ENCODE measurements at places on chromosomes 5 and 9. TPM values are rescaled to one million over a fixed set of nuclear protein-coding genes. Genes with fewer than 3 reads are reported as not detected.

The ALDOB gene
- total RNA-seq, result not detected

The TIMD4 gene
- total RNA-seq, result not detected

The ACOT12 gene
- not detected for total RNA-seq

The SPINK13 gene
- not detected for total RNA-seq

The RPL37 gene
- 146 TPM for total RNA-seq

The HMGCR gene
- total RNA-seq, result 16.1 TPM

The TNFSF8 gene
- total RNA-seq, result 1.8 TPM

The IFNA13 gene
- total RNA-seq, result not detected

The FGFR4 gene
- 11.8 TPM for total RNA-seq

The SPEF2 gene
- 5.5 TPM for total RNA-seq

The GDA gene
- total RNA-seq, result 0.27 TPM

The ABO gene
- 0.99 TPM for total RNA-seq

The PCAT7 gene
- not detected for total RNA-seq

GRCh38 chr5:107384256-107384655 lies 286.5 kb downstream of the EFNA5 start:
- no peaks in the 10 kb centered on the region for H3K36me3 ChIP-seq
- H3K27ac ChIP-seq, result no peak overlapping the region
- DNase-seq, result no peak
- H3K4me1 ChIP-seq, result peaks cover 10% of the 10 kb centered on the region
- H3K4me3 ChIP-seq, result no peak overlapping the region
- no peaks in the 10 kb centered on the region for H3K27me3 ChIP-seq

- peaks cover 8% of the 10 kb centered on the region for H3K36me3 ChIP-seq
- no peaks in the 10 kb centered on the region for H3K27me3 ChIP-seq
- no peak overlapping the region for H3K4me3 ChIP-seq
- peak overlapping the region; percentile 40 for H3K27ac ChIP-seq
Observed at GRCh38 chr5:135392256-135392655, 6.8 kb downstream of the MACROH2A1 start.

DNA sequence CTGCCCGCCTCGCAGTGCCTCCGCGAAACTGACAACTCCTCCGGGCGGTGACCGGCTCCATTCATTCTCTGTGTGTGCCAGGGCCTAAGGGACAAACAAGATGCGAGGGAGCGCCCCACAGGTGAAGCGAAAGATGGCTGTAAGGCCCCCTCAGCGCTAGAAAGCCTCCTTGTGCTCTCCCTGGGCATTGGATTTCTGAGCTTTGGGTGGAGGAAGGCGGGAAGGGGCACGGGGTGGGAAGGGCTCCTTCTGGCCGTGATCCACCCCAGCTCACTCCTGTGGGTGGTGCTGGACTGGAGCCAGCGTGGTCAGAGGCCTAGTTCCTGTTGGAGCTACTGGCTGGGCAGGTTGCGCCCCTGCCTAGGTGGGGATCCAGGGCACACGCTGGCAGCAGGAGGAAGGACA lies 943 bp downstream of the GALNT12 start:
- DNase-seq, result peak; percentile 75
- peaks cover 49% of the 10 kb centered on the region for H3K4me1 ChIP-seq
- peak overlapping the region; percentile 64 for H3K4me3 ChIP-seq
- H3K36me3 ChIP-seq, result no peaks in the 10 kb centered on the region

DNA sequence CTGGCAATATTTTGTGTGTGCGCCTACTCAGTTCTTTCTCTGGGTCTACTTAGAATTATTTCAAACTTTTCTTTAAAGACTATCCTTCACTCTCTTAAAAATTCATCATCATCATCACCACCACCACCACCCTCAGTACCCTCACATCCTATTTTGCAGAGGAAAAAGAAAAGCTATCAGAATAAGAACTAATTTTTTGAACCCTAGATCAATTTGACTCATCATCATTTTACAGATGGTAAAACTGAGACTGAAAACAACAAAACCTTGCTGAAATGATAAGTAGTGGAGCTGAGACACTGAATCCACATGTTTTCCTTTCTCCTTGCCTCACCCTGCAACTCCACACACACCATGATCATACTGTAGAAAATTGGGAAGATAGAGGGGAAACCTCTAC lies 119.3 kb downstream of the SSBP2 start:
- H3K4me3 ChIP-seq, result no peak overlapping the region
- H3K27ac ChIP-seq, result no peak overlapping the region
- H3K36me3 ChIP-seq, result no peaks in the 10 kb centered on the region
- H3K4me1 ChIP-seq, result peaks cover 5% of the 10 kb centered on the region
- no peak for DNase-seq
- no peaks in the 10 kb centered on the region for H3K27me3 ChIP-seq

DNA sequence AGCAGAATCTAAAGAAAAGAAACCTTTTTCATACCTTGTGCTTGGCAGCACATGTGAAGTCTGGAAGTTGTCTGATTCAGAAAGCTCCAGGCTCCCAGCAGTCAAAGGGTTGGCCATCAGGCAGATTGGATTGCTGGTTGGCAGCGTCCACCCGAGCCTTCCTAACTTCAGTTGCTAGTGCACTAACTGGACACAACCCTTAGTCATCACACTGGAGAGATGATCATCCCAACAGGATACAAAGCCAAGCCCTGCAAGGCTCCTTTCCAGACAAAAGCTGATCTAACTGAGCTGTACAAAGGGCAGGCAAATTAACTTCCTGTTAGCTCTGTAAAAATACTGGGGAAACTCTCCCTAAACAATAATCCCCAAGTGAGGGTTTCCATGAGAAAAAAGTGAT lies 185.6 kb downstream of the SNX18 start:
- H3K4me1 ChIP-seq, result no peaks in the 10 kb centered on the region
- H3K27me3 ChIP-seq, result no peaks in the 10 kb centered on the region
- peak overlapping the region; percentile 63 for H3K27ac ChIP-seq
- no peak overlapping the region for H3K4me3 ChIP-seq
- DNase-seq, result peak; percentile 73

GRCh38 chr5:79209505-79209904 lies 26.4 kb upstream of the JMY start:
- no peak overlapping the region for H3K27ac ChIP-seq
- DNase-seq, result no peak
- no peaks in the 10 kb centered on the region for H3K27me3 ChIP-seq

GRCh38 chr5:79512049-79512448 lies 1.9 kb downstream of the HOMER1 start:
- no peak for DNase-seq
- no peaks in the 10 kb centered on the region for H3K4me1 ChIP-seq
- H3K27ac ChIP-seq, result peak overlapping the region; percentile 95
- H3K36me3 ChIP-seq, result no peaks in the 10 kb centered on the region

DNA sequence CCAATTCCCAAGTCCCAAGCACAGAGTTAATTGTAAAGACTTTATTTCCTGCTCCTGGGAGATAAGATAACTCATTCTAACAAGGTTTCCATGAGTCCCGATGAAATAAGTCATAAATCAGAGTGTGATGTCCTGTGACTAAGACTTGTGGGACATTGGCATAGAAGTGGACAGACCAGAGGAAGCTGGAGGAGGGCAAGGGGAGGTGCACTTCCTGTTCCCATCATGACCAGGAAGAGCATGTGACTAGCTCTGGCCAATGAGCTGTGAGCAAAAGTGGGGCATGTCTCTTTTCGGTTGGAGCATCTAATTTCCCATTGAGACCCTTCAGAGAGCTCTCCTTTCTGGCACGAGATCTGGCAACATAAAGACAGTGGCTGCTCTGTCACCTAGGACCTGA lies 100.4 kb downstream of the ZNF354C start:
- H3K4me3 ChIP-seq, result no peak overlapping the region
- H3K27ac ChIP-seq, result no peak overlapping the region
- peak; percentile 7 for DNase-seq
- no peaks in the 10 kb centered on the region for H3K4me1 ChIP-seq
- no peaks in the 10 kb centered on the region for H3K27me3 ChIP-seq
- H3K36me3 ChIP-seq, result peaks cover 6% of the 10 kb centered on the region

DNA sequence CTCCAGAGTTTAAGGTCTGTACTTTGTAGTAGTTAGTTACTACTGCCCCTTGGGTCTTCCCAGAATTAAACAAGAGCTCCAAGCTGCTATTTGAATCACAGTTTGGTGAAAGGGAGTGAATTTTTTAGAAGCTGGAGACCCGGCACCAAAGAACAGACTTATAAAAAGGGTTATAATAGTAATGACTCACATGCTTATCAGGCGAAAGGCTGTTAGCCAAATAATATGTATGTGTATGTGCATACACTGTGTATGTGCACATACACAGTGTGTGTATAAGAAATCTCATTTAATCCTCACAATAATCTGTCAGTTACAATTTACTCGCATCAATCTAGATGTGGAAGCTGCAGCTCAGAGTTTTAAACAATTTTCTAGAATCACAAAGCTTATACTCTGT lies 59.5 kb upstream of the ITGA1 start:
- no peak overlapping the region for H3K4me3 ChIP-seq
- H3K4me1 ChIP-seq, result peaks cover 33% of the 10 kb centered on the region
- no peaks in the 10 kb centered on the region for H3K36me3 ChIP-seq
- peak overlapping the region; percentile 82 for H3K27ac ChIP-seq

DNA sequence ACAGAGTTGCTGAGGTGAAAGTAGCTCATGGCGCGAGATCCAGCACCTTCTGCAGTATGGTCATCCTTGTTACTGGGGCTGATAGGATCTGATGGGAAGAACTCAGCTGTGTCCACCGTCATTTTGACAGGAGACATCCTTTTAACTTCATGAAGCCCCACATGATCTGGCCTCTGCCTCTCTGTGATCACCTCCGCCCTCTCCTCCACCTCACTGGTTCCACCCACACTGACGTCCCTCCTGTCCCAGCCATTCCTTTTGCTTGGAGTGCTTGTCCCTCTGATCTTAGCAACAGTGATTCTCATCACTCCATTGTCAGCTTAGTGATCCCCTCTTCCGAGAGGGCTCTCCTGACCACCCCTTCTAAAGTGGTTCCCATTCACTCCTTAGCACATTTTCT lies 25.8 kb downstream of the NEUROG1 start:
- no peak overlapping the region for H3K27ac ChIP-seq
- no peak for DNase-seq
- no peak overlapping the region for H3K4me3 ChIP-seq
- no peaks in the 10 kb centered on the region for H3K4me1 ChIP-seq

DNA sequence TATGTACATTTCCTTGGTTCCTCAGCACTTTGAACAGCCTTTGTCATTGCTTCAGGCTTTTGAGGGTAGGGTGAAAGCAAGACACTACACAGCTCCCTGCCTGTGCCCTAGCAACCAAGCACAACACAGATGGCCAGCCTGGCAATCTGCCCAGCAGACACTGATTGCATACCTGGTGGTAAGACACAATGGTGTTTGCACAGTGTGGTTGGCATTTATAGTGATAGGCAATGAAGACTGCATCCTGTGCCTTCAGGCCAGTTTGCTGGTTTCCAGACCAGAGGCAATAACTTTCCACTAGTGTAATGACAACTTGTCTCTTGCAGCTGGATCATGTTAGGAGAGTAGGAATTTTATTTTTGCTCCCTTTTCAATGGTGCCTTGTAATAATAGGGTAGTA lies 144.5 kb upstream of the TNC start:
- no peaks in the 10 kb centered on the region for H3K27me3 ChIP-seq
- no peak overlapping the region for H3K4me3 ChIP-seq
- H3K27ac ChIP-seq, result no peak overlapping the region
- peaks cover 18% of the 10 kb centered on the region for H3K4me1 ChIP-seq

GRCh38 chr9:137832191-137832700 lies 45.3 kb upstream of the CACNA1B start:
- H3K27me3 ChIP-seq, result no peaks in the 10 kb centered on the region
- no peak for DNase-seq
- no peak overlapping the region for H3K27ac ChIP-seq
- peaks cover 15% of the 10 kb centered on the region for H3K36me3 ChIP-seq
- H3K4me1 ChIP-seq, result no peaks in the 10 kb centered on the region
- H3K4me3 ChIP-seq, result no peak overlapping the region

- no peaks in the 10 kb centered on the region for H3K36me3 ChIP-seq
- no peak for DNase-seq
- H3K27ac ChIP-seq, result peak overlapping the region; percentile 17
- H3K4me1 ChIP-seq, result no peaks in the 10 kb centered on the region
- H3K27me3 ChIP-seq, result no peaks in the 10 kb centered on the region
Observed at GRCh38 chr5:140611020-140611521, 21.9 kb downstream of the CD14 start.

DNA sequence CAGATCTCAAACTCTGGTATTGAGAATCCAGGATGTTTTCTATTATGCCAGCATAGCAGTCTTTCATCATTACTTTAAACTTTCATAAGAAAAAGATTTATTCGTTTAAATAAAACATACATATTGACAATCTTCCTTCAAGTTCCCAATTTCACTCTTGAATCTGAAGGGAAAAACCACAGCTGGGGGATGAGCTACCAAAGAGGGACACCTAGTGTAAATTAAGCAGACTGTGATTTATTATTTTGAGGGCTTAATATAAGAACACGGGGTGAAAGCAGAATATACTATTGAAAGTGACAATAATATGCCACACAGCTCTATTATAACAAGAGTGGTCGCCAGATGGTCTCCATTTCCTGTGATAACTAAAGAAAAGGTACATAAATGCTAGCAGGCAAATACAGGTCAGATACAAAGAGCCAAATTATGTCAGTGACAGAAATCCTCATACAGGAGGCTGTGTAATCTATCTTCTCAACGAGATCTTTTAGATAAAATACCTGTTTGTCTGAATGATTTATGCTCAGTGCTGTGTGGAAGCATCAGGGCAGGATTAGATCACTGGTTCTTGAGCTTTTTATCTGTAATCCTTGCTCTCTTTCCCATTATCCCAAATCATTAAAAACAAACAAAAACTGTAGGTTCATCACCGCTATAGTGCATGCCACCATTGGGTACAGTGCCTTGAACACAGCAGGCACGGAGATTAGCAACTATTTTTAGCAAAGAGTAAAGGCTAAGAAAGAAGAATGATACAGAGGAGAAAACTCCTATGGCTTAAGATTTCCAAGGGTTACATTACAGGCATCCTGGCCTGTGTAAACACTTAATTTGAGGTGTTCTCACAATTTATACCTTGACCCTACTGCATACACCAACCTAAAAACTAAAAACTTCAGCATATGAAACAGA lies 116.6 kb downstream of the DROSHA start:
- peaks cover 13% of the 10 kb centered on the region for H3K36me3 ChIP-seq
- no peaks in the 10 kb centered on the region for H3K27me3 ChIP-seq
- no peak for DNase-seq
- no peak overlapping the region for H3K27ac ChIP-seq
- no peak overlapping the region for H3K4me3 ChIP-seq

- H3K27me3 ChIP-seq, result no peaks in the 10 kb centered on the region
- DNase-seq, result peak; percentile 58
- no peak overlapping the region for H3K27ac ChIP-seq
- H3K4me3 ChIP-seq, result no peak overlapping the region
- H3K36me3 ChIP-seq, result no peaks in the 10 kb centered on the region
Observed at GRCh38 chr9:135602789-135603481, 36.4 kb downstream of the GLT6D1 start.

DNA sequence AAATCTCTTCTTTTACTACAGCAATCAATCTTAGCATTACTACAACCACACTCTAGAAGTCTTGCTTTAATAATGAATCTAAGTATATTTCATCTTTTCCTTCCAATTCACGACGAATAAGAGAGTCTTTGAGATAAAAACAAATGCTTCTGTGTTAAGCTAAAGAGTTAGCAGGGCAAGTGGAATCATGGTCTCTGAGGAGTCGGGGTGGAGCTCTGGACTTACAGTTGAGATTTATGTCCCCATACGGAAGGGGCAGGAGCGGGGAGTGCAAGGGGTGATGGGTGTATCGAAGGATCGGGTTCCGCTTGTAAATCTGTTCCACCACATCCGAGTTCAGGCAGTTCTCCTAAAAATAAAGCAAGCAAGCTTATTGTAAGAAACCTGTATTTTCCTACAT lies 59.0 kb upstream of the RETREG1 start:
- no peak overlapping the region for H3K4me3 ChIP-seq
- H3K36me3 ChIP-seq, result no peaks in the 10 kb centered on the region
- no peaks in the 10 kb centered on the region for H3K4me1 ChIP-seq
- no peak overlapping the region for H3K27ac ChIP-seq
- no peaks in the 10 kb centered on the region for H3K27me3 ChIP-seq

Data from sigmoid colon (tissue), 7 donors.